ENCODE measurements at places on chromosomes 5 and 9.

DNA sequence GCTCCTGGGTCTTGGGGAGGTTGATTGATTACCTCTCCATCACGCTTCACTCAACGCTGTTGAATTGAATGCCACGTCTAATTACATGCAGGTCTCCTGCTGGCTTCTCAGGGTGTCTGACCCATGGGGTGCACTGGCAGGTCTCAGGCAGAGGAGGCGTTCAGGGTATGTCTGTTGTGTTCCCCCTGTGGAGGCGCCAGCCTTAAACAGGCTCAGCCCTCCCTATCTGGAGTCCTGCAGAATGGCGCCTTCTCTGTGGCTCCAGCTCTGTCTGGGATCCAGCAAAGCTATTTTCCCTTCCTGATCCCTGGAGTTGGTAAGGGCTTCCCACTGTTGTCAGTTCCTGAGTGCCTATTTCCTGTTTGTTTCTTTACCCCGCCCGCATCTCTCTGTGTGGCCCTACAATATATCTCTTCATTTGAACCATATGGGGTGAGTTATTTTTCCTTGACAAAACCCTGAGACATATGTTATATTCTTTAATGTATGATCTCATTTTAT, 150.0 kb downstream of the NTRK2 start:
- no peak for DNase-seq
- no peaks in the 10 kb centered on the region for H3K4me1 ChIP-seq
- no peaks in the 10 kb centered on the region for H3K36me3 ChIP-seq

DNA sequence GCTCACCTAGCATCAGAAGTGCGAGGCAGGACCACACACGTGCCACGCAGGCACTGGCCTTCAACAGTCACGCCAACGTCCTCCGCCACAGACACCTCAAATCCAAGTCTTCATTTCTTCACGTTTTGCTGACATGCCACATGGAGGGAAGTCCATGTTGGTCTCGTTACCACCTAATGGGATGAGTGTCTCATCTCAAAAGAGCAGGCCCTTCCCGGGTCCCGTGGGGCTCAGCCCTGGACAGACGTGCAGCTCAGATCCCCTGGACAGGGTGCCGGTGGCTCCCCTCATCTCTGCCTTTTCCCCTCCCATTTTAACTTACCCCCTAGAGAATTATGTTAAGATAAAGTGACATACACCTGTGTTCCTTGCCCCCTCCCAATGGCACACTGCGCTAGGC, 76.8 kb downstream of the MRPL36 start:
- no peaks in the 10 kb centered on the region for H3K36me3 ChIP-seq
- no peak for DNase-seq
- H3K4me1 ChIP-seq: peaks cover 2% of the 10 kb centered on the region
- H3K27me3 ChIP-seq: peaks cover 9% of the 10 kb centered on the region
- H3K27ac ChIP-seq: no peak overlapping the region

DNA sequence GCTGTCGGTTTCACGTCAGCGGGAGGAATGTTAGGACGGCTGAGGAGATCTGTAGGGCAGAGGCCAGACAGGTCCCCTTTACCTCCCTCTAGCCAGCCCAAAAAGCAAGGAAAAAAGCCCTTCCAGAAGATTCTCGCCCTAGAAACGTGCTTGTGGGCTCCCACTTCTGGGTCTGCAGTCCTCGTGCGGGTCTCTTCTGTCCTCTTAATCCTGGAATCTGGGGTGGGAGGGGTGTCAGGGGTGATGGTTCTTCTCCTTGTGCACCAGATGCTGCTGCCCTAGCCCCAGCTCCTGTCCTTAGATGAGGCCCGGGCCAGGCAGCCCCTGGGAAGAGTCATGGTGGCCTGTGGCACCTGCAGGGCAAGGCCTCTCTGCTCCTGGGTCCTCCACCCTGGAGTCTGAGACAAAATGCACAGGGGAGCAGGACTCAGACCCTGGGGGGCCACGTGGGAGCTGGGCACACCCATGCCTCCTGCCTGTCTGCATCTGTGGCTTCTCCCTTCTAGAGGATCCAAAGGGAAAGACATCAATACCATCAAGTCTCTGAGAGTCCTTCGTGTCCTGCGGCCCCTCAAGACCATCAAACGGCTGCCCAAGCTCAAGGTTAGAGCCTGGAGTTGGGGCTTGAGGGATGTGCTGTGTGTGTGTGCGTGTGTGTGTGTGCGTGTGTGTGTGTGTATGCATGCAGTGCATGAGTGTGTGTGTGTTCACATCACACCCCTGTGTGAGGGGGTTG, 174.2 kb downstream of the CACNA1B start:
- DNase-seq: no peak
- H3K27ac ChIP-seq: no peak overlapping the region
- H3K4me3 ChIP-seq: no peak overlapping the region
- H3K36me3 ChIP-seq: no peaks in the 10 kb centered on the region
- no peaks in the 10 kb centered on the region for H3K4me1 ChIP-seq

GRCh38 chr5:111649516-111649915, 107.5 kb downstream of the NREP start:
- H3K36me3 ChIP-seq: no peaks in the 10 kb centered on the region
- no peak for DNase-seq
- no peaks in the 10 kb centered on the region for H3K4me1 ChIP-seq
- peaks cover 4% of the 10 kb centered on the region for H3K27me3 ChIP-seq
